ENCODE measurements at places on chromosomes 11 and 22. TPM values are rescaled to one million over a fixed set of nuclear protein-coding genes. Genes with fewer than 3 reads are reported as not detected.
A peak's percentile ranks its signal among the peaks of the same experiment; 100 is the strongest.

The NEFH gene
- total RNA-seq: not detected

The DRICH1 gene
- 0.15 TPM for total RNA-seq

The MED15 gene
- 14.3 TPM for total RNA-seq

- DNase-seq: peak; percentile 56
Observed at GRCh38 chr11:102940714-102941588, 14.6 kb downstream of the MMP13 start.

DNA sequence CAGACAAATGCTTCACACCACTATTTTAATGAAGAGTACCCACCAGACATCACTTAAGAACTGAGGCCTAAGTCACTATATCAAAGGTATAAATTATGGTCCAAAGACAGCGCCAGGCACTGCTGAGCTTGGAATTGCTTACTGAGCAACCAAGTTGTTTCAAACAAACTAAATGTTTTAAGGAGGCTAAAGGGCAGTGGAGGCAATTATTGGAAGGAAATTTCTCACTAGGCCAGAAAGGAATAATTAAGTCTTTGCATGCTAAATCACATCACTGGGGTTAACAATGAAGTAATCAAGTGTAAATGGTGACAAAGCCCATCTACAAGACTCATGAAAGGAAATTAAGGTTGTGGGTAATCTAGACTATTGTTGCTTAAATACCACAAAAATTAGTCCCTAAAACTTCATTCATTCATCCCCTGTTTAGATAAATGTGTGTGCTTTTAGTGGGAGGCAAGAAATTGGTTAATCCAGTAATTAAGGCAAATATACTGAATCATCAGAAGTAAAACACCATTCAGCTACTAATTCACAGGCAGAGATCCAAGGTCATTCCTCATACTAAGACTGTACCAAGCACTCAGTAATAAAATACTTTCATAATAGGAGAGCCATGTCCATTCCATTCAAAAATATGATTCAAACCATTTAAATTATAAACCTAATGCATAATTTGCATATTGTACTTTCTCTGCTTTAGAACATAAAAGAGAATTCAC lies 21.2 kb downstream of the LGR4 start:
- no peak for DNase-seq

DNA sequence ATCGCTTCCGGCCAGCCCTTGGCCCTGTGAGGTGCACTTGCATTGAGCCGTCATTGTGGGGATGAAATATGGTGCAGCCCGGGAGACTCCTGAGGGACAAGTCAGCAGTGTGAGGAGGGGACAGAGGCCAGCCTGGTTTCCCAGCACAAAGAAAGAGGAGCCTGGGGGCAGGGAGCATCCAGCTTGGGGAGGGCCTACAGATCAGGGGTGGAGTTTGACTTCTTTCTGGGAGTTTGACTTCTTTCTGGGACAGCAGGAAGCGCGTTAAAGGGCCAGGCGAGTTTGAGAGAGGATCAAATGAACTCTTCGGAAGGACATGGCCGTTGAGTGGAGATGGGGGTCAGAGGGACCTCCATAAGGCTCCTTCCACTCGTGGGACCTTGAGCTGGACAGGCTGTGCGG lies 91.9 kb downstream of the LRRC32 start:
- DNase-seq: no peak

DNA sequence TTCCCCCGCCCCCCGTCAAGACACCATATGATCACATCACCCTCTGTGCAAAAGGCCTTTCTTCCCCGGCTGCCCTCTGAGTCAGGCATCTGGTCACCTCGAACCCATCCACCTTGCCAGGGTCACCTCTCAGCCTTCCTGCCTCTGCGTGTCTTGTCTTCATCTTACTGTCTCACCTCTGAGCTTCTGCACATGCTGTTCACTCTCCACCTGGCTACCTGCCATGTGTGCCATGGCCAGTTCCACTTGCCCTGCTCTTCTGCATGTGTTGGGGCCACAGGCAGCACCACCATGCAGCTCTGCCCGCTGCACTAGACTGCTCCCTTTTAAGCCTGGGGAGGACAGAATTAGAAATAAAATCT lies 9.8 kb downstream of the ZNF74 start:
- DNase-seq: no peak

The SNAP29 gene
- total RNA-seq: 15.2 TPM

DNA sequence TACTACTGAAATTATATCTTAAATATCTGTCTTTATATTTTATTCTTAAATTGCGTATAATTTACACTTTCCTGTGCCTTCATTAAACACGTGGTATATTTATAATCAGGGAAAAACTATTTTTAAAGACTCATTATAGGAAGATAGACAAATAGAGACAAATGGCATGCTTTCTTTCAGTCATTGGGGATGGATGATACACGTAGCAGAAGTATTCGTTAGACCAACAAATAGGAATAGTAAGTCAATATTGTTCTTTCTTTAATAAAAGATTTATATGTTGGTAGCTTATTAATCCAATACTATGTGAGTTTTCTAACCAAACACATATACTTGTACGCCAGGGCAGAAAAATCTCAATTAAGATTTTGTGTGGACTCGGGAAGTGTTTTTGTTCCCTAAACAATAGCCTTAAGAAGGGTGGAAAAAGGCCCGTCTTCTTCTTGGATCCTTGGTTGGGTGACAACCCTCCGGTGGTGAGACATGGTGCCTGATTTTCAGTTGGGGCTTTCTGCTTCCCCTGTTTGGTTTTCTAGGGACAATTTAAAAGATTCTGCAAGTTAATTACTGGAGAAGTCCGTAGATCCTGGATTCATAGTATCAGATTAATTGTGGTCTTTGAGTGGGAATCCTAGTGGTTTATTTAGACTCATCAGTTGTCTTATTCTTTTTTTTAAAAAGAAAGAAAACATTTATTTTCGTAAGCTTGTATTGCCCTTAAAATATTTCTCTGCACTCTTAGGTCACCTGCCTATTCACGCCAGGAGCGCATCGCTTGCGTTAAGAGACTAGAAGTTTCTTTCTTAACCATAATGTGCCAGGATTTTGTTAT lies 83.5 kb upstream of the WNT7B start:
- no peak for DNase-seq

All from HepG2 (cell line).